NCI-H446 treated with DMSO at 0.1 percent for 48 hours (cell line): ENCODE measurements at places on chromosomes 3 and 15.

- no peak for DNase-seq
Observed at GRCh38 chr15:40282147-40282868, 556 bp downstream of the ANKRD63 start.

GRCh38 chr3:13846716-13847570 is 32.9 kb downstream of the WNT7A start:
- no peak for DNase-seq

DNA sequence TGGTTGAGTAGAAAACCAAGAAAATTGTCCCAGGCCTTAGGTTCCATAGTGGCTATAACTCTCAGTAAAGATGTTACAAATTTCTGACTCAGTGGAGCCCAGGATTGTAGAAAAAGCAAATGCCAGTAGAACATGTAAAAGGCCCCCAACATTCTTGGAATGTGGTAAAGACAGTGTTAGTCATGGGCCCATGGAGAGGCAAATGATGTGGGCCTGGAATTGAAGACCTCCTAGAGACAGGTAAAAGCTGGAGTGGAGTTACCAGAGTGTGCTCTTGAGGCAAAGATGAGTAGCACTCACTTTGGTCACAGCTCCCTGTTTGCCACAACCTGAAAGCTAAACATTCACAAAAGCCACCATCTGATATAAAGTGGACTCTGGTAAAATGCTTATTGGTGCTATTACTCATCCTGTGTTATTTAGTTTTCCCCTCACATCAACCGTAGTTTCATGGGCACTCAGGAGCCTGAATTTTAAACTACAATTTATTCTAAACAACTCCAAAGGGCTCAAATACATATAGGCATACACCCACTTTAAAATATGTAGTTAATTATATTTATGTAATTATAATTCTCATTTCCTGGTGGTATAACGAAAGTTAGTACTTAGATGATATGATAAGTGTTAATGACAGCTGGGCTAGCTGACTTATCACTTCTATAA is 359.6 kb upstream of the NECTIN3 start:
- DNase-seq = no peak

DNA sequence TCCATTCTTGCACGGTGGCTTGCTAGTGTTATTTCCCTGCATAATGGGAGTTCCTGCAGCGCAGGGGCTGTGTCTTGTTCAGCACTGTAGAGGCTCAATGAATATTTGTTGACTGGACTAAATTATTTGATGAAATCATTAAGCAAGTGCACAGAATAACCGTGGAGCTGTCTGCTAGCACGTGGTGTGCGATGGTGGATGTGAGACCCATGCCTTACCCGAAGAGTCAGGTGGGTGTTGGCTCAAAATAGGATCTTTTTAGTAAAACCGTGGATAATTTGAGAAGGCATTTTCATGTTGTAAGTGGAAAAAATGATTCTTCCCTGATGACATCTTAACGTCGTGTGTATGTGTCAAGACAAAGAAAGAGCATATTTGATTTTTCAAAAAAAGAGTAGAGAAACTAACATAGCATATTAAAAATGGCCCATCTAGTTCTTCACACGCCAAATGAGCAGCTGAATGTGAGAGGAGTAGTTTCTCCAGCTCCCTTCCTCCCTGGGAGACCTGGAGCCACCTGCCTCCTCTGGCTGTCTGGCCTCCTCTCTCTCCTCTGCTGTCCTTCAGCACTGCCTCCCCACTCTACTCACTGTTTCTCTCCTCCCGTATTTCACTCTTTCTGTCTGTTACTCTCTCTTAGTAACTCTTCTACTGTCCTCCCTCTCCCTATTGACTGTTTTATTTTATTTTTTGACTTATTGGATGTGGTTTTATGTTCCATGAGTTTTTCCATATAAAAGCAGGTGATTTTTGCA is 6.3 kb downstream of the FAM81A start:
- no peak for DNase-seq

- no peak for DNase-seq
Observed at GRCh38 chr15:78615151-78615589, 5.6 kb downstream of the CHRNA3 start.

- DNase-seq = no peak
Observed at GRCh38 chr3:159775372-159775961, 213.2 kb upstream of the IL12A start.

DNA sequence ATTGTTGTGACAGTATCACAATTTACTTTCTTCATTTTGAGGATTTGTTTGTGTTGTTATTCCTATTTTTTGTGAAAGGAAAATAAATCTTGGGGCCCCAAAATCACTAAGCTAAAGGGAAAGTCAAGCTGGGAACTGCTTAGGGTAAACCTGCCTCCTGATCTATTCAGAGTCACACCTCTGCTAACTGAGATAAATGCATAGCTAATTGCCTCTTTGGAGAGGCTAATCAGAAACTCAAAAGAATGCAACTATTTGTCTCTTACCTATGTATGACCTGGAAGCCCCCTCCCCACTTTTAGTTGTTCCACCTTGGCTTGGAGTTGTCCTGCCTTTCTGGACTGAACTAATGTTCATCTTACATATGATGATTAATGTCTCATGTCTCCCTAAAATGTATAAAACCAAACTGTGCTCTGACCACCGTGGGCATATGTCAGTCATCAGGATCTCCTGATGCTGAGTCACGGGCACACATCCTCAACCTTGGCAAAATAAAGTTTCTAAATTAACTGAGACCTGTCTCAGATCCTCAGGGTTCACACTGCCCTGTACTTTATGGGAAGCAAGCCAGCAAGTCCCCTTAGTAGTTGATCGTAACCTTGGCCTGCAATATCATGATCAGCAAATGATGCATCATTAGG is 523.2 kb upstream of the GOLIM4 start:
- no peak for DNase-seq

DNA sequence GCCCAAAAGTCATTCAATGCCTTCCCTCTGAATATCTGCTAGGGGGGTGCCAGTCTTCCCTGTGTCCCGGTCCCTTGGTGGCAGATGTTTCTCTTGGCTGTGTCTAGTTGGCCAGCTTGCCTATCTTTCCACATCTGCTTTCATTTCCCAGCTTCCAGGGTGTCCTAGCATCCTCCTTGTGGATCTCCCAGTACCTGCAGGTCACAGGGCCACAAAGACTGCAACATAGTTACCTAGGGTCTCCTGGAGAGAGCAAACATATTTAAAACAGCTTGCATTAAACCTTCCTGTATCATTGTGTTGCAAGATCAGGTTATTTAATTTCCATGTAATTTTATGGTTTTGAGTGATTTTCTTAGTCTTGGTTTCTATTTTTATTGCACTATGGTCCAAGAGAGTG is 400.1 kb downstream of the GRM7 start:
- no peak for DNase-seq

- DNase-seq = no peak
Observed at GRCh38 chr15:101501703-101502373, 12.3 kb upstream of the PCSK6 start.

DNA sequence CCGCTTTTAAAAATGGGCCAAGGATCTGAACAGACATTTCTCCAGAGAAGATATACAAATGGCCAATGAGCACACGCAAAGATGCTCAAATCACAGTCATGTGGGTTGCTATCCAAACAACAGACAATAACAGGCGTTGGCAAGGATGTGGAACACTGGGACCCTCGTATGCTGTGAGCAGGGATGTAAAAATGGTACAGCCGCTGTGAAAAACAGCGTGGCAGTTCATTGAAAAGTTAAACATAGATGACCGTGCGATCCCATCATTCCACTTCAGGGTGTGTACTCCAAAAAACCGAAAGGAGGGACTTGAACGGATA is 6.7 kb upstream of the LRRC15 start:
- DNase-seq = no peak

DNA sequence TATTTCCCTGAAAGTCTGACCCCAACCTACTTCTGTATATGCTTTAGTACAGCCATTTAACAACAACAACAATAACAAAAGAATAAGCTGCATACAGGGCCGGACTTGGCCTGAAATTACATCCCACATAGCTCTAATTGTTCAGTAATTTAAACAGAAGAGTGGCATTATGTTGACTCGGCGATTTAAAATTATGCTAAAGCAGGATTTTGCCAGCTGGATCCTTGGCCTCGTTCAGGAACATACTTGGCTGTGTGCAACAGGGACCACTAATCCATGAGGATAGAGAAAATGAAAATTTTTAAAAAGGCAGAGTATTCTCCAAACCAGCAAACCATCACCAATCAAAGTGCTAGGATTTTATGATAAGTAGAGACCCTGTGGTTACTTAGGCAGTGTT is 433.1 kb upstream of the RBMS3 start:
- DNase-seq = no peak

- no peak for DNase-seq
Observed at GRCh38 chr15:82186719-82187406, 75.7 kb downstream of the EFL1 start.

DNA sequence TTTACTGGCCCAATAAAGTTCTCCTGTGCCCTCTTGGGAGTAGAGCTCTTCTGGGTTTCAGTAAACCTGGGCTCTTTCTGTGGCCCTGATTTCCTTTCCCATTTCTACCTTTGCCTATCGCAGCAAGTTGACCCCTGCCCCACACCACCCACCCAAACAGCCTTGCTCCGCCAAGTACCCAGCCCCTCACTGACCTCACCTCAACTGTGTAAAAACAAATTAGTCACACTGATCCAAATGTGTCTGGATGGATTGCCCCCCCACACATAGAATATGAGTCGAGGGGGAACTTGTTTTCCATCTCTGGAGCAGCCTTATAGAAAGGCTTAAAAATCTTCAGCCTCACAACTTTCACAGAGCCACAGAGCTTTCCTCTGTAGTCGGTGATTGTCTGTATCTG is 28.6 kb upstream of the VEPH1 start:
- DNase-seq = no peak

- no peak for DNase-seq
Observed at GRCh38 chr3:10968401-10968800, 24.1 kb upstream of the SLC6A1 start.

DNA sequence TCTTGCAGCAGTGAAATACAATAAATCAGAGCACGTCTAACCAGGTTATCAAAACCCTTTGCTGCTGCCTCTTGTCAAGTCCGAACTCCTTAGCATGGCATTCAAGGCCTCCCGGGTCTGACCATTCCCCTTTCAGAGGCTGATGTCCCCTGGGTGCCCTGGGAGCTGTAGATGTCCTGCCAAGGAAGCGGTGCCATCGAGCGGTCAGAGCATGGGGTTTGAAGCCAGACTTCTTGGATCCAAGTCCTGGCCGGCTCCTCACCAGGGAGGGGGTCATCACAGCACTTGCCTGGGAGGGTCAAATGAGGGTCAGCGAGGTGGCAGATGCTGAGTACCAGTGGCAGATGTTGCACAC is 496 bp downstream of the TF start:
- no peak for DNase-seq

GRCh38 chr3:137325170-137325569 is 367.4 kb downstream of the IL20RB start:
- DNase-seq = no peak

DNA sequence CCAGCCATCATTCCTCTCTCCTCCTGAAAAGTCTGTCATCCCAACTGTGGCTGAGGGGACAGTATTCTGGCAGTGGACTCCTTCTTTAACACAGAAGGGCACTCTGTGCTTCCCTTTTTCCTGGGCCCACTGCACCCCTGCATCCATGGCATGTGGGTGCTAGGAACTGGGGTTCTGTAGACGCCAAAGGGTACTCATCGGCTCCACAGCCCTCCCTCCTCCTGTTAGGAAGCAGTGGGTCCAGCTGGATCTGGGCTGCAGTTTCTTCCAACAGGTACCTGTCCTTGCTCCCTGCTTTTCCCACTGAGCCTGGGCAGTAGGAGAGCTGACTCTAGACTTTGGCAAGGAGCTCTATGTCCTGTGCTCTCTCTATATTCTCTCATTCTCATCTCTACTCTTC is 6.4 kb upstream of the MANF start:
- DNase-seq = no peak

GRCh38 chr15:64928626-64929220 is 17.0 kb downstream of the ANKDD1A start:
- DNase-seq = no peak

DNA sequence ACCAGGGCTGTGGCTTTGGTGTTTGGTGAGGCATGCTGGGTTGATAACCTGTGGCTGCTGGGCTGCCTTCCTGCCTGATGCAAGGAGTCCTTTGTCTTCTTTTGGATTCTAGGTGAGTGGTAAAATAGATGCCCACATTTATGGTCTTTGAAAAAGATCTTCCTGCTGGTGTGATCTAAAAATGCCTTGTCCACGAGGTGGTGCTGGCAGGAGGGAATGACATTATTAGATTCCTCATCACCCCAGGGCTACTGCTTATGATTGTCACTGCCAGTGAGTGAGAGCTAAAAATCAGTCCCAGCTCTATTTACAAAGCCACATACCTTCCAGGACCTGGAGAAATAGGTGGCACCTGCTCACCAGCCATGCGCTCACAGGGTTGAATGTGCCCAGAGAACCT is 355.5 kb upstream of the ROPN1 start:
- DNase-seq = no peak

DNA sequence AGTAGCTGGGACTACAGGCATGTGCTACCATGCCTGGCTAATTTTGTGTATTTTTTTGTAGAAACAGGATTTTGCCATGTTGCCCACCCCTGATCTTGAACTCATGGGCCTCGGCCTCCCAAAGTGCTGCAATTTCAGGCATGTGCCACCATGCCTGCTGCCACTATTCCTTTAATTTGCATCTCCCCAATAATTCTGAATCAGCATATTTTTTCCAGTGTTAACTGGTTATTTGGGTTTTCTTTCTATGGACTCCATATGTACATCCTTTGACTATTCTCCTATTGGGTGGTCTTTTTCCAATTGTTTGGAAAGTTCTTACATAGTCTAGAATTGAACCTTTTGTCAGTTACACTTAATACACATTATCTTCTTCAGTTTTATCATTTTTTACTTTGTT is 28.1 kb downstream of the HLTF start:
- no peak for DNase-seq

GRCh38 chr3:122356402-122356801 is 26.6 kb downstream of the MIX23 start:
- DNase-seq = no peak
